CD4-positive, alpha-beta T cell treated with Interleukin-17A for 1 hour (primary cell): ENCODE measurements at places on chromosomes 4 and X.

DNA sequence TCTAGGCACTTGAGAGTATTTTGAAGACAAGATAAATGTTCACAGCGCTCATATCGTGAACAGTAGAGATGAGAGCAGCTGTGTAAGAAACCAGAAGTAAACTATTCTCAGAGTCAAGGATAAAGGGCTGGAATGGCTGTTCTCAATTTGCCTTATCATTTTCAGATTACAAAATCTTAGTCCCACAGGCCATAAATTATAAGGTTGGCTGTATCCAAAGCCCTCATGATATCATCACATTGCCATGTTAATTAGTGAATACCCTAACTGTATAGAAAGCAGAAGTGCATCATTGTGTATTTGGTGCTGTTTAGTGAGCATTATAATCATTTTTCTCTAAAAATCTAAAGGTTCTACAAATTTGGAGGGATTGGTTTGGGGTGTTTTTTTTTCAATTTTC lies 168.9 kb upstream of the EDNRA start:
- no peak for DNase-seq

DNA sequence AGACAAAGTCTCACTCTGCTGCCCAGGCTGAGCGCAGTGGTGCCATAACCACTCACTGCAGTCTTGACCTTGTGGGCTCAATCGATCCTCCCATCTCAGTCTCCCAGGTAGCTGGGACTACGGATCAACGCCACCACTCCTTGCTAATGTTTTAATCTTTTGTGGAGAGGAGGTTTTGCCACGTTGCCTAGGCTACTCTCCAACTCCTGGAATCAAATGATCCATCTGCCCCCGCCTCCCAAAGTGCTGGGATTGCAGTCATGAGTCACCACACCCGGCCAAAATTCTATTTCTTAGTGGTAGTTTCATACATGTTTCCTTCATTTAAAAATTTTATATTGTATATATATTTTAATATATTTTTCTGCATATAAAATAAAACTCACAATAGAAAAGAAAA lies 125.8 kb upstream of the CLNK start:
- DNase-seq = no peak

DNA sequence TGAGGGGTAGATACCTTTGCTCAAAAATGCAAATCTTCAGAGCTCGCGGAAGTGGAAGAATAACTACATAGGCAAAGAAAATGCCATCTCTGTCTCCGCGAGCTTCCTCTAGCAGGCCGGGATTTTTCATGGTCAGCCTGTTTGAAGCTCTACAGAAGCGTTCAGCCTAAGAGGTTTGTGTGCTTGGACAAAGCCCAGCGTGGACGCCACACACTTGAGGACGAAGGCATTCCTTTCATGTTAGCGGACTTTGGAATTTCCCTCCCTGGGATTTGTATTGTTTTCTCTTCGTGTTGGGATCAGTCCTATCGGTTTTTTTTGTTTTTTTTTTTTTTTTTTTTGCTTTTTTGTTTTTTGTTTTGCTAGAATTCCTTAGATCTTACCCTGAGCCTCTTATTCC lies 53.7 kb downstream of the SMIM31 start:
- no peak for DNase-seq

- DNase-seq = no peak
Observed at GRCh38 chr4:55075823-55076716, 49.3 kb downstream of the KDR start.

DNA sequence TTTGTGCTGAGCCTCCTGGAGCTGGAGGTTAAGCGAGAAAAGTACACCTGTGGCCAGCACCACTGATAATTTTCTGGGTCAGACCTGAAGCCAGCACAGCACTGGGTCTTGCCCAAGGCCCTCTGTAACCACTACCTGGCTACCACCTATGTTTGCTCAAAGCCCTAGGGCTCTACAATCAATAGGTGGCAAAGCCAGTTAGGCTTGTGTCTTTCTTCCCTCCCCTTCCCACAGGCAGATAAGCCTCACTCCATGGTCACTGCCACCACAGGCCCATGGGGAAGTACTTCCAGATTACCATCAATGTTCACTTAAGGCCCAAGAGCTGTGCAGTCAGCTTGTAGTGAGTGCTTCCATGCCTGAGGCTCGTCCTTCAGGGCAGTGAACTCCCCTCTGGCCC lies 35.2 kb upstream of the ARMCX4 start:
- no peak for DNase-seq
